ENCODE measurements at places on chromosomes 4 and X.

GRCh38 chr4:68366600-68366999, 16.7 kb upstream of the YTHDC1 start:
- no peak for DNase-seq

GRCh38 chrX:65017451-65017850, 41.2 kb upstream of the ZC4H2 start:
- no peak for DNase-seq

- no peak for DNase-seq
Observed at GRCh38 chr4:17510582-17510981, 1.3 kb downstream of the QDPR start.

DNA sequence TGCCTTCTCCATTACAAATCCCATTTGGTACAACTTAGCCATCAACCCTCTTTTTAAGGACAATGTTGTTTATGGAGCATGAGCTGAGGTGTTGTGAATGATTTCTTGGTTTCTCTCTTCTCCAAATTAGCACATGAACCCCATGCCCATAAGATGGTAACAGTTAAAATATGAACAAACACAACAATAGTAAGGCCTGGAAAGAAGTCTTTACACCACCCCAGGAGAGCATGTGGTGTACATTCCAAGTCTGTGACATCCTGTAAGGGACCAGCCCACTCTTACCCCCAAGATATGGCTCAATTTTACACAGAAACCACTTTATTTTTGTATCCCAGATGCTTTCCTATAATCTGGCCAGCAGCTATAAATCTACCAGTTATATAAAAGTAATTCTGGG, 226.1 kb downstream of the COX18 start:
- no peak for DNase-seq

- no peak for DNase-seq
Observed at GRCh38 chrX:29455702-29456101, 759.7 kb upstream of the MAGEB2 start.

DNA sequence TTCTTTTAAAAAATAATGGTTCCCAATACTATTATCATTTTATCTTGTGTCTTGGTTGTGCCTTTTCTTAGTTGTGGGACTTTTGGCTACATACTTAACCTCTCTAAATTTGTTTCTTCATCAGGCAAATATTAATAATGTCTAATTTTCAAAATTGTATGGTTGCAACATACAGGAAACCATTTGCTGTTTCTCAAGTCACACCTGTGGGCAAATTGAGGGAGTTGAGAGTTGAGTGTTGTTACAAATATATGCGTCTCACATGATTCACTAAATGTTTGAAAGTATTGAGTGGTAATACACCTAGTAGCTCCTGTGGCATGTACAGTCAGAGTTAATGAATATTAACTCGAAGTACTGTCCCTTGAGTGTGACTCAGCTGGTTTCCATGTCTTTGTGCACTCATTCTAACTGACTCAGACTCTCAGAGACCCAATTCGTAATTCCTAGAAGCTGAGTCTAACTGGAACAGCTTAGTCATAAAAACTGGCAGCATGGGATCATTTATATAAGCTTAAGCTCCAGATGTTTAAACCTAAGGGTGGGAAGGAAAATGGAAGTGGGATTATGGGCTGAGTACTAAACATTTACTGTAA, 802.4 kb downstream of the TRIML1 start:
- DNase-seq, result no peak

GRCh38 chr4:3209551-3210325, 39.2 kb upstream of the MSANTD1 start:
- no peak for DNase-seq

DNA sequence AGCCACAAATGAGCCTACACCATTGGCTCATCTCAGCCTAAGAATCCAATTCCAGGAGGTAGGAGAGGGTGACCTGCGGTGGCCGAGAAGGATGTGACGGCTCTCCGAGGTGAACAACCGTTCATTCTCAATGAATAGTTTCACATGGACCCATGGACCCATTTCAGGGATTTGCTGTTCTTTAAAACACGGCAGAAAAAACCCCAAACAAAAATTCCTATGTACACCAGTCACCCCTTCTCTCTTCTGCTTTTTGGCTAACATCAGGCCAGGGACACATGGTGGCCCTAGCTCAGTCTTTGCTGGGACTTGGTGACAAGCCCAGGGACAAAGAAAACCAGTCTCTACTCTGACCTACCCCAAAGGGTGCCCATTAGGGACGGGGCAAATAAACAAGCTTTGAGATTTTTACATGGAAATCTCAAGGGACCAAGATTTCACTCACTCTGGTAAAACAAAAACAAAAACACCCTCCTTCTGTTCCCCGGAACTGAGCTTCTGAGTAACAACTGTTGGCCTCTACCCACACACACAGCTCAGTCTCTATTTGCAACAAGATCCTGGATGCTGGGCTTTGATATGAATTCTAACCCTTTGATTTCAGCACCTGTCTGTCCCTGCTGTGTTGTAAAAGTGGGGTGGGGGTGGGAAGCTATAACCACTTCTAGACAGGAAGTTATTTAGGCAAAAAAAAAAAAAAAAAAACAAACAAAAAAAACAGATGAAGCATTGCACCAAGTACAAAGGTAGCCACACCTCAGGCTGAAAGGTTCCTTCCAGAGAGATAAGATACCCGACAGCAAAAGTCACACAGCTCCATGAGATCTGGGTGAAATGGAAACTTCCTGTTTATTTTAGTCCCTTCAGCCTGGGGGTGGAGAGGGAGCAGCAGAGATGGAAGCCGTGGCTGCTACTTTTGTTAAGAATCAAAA, 49.0 kb downstream of the DDX3X start:
- no peak for DNase-seq

All from iPS-NIHi11 (cell line).